ENCODE measurements at places on chromosomes 2 and 18.
A peak's percentile ranks its signal among the peaks of the same experiment; 100 is the strongest.

GRCh38 chr2:55869637-55870325, 53.8 kb downstream of the EFEMP1 start:
- peak; percentile 94 for DNase-seq

GRCh38 chr2:33214857-33215256, 261.6 kb upstream of the RASGRP3 start:
- DNase-seq = no peak

DNA sequence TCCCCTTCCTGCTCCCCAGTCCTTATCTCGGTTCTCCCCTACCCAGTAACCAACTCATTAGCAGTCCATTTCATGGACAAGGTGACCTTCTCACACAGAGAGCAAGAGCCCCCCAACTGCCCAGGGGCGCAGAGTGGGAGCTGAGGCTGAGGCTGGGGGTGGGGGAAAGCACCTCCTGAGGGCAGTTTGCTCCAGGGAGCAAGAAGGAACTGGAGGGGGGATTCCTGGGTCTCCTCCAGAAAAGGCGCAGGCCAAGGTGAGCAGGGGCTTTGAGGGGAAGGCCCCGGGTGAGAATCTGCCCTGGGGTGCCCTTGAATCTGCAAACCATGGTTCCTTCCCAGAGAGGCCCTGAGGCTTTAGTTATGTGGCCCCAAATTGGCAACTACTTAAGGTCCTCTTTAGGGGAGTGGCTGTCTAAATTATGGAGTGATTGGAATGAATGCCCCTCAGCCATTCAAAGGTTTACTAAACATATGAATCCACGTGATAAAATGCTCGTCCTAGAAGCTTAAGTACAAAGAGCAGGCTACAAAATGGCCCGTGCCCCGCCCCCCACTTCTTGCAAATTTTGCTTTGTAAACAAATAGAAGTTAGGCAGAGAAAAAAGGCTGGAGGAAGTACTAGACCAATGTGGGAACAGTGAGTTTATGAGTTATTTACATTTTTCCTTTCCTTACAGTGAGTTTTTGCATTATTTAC, 123.5 kb upstream of the HS6ST1 start:
- DNase-seq = no peak

GRCh38 chr2:16507655-16508489, 157.8 kb downstream of the CYRIA start:
- DNase-seq = peak; percentile 2

DNA sequence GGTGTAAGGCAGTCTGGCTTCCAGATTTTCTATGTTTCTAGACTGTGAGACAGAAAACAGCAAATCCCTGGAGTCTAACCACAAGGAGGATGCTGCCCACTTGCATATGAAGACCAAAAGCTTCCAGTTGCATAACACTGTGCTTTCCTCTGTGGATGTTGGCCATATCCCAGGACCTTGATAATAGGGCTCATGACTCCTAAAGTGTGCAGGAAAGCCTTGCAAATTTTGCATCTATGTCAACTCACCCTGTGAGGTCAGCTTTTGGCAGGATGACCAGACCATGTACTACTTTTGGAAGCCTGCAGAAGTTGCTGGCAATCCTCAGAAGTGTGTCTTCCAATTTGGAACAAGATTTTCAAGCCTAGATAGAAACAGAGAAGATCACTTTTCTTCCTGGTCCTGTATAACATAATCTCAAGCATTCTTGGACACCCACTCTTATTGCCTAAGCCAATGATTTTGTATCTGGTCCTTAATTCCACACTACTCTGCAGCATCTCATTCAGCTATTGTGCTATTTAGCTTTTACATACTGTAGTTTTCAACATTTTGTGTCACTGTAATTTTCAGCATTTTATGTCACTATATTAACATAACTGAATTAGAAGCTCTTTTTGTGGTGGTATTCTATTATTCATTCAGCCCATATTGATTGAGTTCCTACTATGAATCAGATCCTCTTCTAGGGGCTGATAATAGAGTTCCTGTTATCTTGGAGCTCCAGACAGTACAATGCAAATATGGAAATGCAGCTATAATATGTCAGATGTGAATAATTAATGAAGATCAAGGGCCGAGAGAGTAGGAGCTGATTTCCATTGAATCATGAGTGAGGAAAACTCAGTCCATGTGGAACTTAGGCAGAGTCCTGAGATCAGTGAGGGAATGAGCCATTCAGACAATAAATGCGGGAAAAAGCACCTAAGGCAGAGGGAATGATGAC, 85.3 kb upstream of the RAB27B start:
- peak; percentile 95 for DNase-seq

DNA sequence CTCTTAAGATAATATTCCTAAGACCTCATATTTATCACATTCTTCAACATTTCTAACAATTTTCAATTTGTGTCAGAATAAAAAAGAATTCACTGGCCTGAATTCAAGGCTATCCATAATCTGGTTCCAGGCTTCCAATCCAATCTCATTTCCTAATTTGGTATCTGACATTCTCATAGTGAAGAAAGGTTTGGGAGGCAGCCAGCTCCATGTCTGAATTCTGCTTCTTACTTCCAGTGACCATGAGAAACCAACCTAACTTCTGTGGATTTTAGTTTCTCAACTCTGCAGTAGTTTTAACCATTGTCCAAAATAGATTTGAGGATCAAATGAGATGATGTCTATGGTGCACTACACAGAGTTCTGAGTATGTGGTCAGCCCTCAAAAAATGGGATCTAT, 439.1 kb upstream of the GCFC2 start:
- no peak for DNase-seq

DNA sequence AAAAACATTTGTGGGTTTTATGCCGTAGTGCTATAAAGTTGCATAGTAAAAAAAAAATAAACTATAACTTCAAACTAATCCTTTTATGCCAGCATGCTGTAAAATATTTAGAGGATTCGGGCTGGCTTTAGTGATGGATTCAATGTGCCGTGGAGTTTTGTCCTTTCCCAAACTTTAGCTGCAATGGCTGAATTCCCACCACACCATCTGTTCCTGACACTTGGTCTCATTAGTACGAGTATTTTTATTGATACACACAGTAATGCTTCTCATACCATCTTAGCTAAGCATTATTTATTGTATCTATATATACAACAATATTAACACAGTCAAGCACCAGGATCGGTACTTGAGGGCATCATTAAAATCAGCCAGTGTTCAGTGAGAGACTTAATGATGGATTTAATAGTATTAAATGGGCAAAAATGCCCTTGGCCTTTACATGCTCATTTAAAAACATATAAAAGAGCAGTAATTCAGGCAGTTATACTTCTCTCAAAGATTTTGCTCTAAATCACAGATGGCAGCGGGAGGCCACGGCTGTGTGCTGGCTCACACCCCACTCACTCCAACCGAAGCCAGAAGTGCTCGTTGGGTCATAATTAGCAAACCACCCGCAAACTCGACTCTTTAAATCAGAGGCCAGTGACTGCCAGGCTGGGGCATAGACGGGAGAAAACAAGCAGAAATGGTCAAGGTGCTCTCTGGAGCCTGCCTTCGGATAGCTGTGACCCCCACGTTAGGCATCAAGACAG, 297.0 kb upstream of the REV1 start:
- DNase-seq = no peak

DNA sequence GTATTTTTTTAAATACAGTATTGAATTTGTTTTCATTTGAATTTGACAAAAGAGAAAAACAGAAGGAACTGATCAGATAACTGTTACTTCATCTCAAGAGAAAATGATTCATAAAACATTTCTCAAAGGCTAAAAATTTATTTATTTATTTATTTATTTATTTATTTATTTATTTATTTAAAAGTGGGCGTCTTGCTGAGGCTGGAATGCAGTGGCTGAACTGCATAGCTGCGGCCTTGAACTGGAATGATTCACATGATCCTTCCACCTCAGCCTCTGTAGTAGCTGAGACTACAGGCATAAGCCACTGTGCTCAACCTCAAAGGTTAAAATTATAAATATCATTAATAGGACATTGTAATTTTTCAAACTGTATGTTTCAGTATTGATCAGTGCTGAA, 4.5 kb upstream of the PUM2 start:
- peak; percentile 65 for DNase-seq

DNA sequence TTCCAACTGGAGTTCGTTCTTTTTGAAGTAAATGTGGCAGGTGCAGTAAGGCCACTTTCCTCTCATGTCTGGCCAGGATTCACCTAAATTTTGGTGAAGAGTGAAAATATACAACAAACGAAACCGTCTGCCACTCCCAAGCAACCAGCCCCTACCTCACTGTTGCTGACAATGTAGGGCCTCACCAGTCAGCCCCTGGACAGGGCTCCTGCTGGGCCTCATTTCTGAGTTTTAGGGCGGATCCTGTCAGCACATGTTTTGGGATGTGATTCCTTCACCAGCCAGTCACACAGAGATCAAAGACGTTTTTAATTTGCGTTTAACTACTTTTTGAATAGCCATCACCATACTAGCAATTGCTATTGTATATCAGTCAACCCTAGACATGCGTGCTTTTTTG, 185.0 kb downstream of the WDR7 start:
- DNase-seq = no peak

GRCh38 chr2:160278101-160278878, 78.2 kb upstream of the ITGB6 start:
- no peak for DNase-seq

- no peak for DNase-seq
Measured at GRCh38 chr18:43785158-43785557, 507.9 kb upstream of the SYT4 start.

DNA sequence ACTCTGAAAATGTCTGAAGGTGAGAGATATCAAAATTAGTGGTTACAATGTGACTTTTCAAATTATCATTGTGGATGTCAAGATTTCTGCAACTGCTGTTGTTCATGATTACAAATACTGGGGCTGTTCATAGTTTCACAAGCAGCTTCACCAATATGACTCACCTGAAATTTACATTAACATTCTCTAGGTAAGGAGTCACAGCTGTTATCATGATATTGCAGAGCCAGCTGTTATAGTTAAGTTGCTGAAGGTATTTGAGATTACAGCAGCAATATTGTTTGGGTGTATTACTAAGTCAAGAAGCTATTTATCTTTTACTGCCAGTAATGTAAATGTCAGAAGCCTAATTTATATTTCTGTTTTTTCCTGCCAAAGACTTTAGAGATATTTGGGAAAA, 140.0 kb downstream of the MC4R start:
- peak; percentile 55 for DNase-seq

DNA sequence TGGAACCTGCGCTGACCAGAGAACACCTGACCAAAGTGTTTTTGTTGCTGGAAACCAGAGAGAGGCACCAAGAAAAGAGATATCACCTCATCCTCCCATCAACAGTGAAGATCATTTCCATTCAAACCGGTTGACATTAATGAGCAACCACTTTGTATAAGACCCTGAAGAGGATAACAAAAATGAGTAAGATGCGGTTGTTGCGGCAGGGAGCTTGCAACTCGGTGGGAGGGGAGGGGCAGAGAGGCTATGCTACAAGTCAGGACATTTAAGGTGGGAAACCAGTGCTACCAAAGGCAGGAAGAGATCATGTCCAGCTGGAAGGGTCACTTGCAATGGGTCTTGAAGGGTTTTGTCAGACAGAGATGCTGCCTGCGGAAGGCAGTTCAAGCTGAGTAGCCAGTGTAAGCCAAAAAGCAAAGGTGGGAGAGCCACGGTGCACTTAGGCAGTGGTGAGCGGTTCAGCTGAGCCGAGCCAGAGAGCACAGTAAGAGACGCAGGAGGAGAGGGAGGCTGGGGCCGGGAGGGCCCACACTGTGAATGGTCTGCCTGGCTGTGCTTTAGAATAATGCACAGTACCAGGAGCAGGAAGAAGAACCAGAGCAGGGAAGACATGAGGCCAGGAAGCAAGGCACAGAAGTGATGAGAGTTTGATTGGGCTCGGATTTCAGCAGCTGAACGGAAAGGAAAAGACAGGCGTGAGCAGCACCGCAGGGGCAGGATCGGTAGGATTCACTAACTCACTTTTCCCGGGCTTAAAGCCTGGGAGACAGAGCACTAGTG, 24.4 kb upstream of the DTNB start:
- DNase-seq = no peak

GRCh38 chr2:20650393-20650876, 463 bp downstream of the HS1BP3 start:
- no peak for DNase-seq
